ENCODE measurements at places on chromosomes 2 and 18.

DNA sequence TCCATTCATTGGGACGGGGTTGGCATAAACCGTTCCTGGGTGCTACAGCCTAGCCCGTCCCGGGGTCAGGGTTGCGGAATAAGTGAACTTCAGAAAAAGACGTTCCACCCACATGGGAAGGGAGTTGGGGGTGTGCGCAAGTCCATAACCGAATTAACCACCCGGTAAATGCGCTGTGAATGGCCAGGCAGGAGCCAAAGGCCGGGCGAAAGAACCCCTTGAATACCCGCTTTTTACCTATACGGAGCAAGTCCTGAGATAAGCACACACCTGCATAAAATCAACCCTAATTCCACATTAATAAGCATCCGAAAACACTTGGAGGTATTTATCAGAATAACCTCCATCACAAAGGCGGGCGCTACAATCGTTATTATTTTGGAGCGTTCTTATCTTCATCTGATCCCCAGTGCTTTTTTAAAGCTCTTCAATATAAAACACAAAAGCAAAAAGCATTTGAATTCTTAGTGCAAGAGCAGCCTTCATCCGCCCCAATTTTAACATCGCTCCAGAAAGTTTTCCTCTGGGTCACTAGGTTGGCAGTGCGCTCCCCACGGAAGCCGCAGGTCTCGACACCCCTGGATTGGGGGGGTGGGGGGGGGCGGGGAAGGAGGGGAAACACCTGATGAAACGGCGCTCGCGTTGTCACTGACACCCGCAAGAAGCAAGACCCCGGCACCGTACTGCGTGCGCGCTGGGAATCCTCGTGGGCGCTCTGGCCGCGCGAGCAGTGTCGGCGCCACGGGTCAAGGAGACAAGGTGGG is 1.2 kb downstream of the SATB2 start:
- DNase-seq: no peak

DNA sequence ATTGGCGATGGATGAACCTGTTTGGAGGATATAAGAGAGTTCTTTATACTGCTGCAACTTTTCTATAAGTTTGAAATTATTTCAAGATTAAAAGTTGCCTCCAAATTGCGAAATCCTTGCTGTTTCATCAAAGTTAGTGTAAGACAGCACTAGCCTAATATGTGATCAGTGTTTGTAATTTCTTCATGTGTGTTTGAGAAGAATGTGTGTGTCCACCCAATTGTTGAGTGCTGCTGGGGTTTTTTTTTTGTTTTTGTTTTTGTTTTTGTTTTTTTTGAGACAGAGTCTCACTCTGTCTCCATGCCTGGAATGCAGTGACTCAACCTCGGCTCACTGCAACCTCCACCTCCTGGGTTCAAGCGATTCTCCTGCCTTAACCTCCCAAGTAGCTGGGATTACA is 33.4 kb downstream of the CDK15 start:
- DNase-seq: no peak

DNA sequence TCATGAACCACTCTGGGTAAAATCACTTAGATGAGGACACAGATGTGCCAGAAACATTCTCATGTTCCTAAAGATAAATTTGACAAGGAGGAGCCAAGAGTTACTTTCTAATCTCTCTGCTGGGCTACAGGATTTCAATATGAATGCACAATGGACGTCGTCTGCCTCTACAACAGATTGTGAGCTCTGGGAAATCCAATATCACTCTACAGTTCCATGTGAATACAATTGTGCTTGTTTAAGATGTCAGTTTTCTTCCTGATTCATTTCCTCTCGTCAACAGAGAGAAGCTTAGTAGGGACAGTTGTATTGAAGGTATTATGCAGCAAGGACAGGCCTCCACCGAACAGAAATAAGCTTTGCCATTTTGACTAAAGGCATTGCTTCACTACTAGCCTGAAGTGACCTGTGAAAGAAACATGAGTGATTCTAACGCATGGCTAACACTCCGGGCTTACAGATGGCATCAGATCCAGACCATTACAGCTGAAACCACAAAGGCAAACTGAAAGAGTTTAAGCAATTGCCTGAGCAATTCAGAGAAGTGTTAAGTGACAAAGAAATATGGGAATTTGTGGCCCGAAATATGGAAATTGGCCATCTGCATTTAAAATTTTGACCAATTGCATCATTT is 1591.5 kb downstream of the LRP1B start:
- DNase-seq: no peak

- DNase-seq: no peak
These were observed 5.7 kb downstream of the CTDP1 start for GRCh38 chr18:79685281-79685680.

DNA sequence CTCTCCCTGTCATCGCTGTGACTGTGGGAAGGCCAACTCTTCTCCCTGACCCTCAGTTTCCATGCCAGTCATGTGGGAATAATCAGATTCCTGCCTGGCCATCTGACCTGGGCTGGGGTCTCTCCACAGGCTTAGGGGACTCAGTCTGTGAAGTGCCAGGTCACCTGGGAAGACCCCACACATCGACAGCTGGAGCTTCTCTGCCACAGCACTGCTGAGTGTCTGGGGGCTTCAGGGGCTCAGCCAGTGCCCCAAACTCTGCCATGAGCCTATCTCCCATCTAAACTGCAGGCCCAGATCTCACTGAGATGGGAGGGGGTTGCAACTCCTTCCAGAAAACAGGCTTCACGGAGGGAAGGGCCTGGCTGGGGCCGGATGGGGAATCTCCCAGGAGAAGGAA is 42.0 kb upstream of the OTOS start:
- no peak for DNase-seq

DNA sequence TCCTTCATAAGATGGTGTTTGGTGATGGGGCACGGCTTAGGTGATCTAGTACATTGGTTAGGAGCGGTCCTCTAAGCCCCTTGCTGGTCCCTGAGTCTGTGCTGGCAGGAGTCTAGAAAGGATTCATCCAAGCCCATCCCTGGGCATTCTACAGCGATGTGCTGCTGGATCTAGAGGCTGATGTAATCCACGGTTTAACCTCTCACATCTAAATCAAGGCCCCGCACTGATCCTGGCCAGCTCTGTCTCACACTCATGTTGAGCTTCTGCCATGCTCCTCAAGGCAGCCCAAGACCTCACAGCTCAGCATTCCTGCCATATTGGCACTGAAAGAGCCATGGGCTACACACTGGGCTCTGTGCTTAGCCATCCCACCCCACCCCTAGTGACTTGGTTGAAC is 664.8 kb downstream of the STK39 start:
- DNase-seq: no peak

DNA sequence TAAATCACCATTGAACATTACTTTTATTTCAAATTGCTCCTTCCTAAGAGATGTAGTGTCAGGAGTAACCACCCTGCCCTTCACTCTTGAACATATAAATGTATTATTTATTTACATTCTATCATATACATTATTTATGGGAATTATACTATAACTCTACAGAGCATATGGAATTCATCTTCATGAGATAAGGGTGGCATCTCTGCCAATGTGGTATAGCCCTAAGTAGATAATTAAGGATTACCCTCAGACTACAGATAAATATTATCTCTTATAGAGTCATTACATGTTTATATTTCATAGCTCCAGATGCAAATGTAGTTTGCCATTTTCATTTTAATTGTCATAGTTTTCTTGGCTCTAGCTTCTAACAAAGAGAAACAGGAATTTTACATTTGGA is 17.3 kb downstream of the MEIS1 start:
- no peak for DNase-seq

- DNase-seq: no peak
These were observed 72.2 kb upstream of the MFF start for GRCh38 chr2:227252831-227253230.

GRCh38 chr2:79292239-79292957 is 132.8 kb upstream of the REG3A start:
- DNase-seq: no peak

- DNase-seq: no peak
These were observed 5.5 kb upstream of the SFT2D3 start for GRCh38 chr2:127695491-127696472.

DNA sequence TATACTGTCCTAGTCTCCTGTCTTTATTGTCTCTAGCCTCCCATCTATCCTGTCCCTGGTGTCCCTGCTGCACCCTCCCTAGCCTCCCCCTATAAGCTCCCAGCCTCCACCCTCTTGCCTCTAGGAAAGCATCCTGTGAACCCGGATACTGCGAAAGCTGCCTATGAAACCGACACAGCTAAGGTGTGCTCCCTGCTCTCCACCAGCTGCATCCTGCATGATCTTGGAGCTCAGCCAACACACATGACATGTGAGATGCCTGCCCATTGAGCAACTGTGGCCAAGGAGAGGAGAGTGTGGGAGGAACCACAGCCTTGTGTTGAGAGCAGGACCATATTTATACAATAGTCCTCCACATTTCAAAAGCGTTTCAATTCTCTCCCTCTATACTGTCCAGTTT is 187.1 kb downstream of the ZBTB7C start:
- DNase-seq: no peak

- DNase-seq: no peak
These were observed 15.5 kb upstream of the RAB10 start for GRCh38 chr2:26018184-26019055.

DNA sequence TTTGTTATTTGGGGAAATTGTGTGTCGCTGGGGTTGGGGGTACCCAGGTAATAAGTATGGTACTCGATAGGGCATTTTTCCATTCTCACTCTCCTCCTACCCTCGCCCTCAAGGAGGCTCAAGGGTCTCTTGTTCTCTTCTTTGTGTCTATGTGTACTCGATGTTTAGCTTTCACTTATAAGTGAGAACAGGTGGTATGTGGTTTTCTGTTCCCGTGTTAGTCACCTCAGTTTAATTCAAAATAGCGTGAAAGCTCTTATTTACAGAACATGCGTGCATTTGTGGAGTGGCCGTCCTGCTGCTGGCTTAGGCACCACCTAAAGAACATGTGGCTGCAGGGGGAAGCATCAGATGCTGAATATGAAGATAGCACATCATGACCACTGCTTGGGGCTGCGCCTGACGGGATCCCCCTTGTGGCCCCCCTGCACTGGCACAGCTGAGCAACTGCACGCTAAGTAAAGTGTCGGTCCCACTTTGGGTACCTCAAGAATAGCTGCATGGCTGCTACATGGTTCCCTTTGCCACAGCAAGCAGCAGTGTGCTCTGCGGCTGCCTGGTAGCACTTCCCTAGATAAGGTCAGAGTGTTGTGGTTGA is 569.0 kb downstream of the DCDC2C start:
- DNase-seq: no peak

GRCh38 chr2:138779781-138780445 is at the start of gene NXPH2:
NXPH2 (minus strand) TSS chr2:138780390; CDS start chr2:138780241, 149 bp downstream.
- no peak for DNase-seq

GRCh38 chr2:183207110-183207509 is 82.9 kb downstream of the NUP35 start:
- no peak for DNase-seq

- DNase-seq: peak; percentile 42
These were observed 57.6 kb upstream of the ZNF532 start for GRCh38 chr18:58806826-58807714.

DNA sequence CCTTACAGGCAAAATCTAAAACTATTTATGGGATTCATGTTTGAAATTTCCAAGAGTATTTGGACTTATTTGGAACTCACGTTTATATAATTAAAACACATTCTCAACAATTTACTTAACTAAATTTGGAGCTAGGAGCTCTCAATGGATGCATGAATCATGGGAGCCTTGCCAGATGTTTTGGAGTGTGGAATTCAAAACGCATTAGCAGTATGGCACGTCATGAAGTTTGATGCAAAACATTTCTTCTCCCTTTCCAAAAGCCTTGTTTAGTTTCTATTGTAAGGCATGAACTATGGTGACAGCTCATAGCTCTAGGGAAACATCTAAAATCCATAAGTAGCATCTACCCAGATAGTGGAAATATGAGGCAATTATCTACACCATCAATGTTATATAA is 701.6 kb downstream of the SATB2 start:
- DNase-seq: no peak

GRCh38 chr2:47664817-47665216 is 118.1 kb upstream of the MSH6 start:
- no peak for DNase-seq

DNA sequence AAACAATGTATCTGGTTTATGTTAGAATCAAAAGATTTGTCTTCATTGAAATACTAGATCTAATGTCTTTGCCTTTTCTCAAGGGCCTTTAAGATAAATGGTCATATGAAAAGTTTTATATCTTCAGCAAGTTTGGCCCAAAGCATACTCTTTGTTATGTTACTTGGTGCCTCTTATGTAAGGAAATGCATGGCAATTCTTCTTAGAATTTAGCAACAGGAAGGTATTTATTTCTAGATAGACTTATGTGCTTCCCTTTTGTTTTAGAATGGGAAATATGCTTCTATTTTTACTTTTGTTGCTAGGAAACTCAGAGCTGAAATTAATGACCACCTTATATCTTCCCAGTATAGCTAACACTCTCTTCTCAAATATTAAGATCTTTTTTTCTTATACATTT is 117.4 kb upstream of the DLX2 start:
- DNase-seq: no peak

DNA sequence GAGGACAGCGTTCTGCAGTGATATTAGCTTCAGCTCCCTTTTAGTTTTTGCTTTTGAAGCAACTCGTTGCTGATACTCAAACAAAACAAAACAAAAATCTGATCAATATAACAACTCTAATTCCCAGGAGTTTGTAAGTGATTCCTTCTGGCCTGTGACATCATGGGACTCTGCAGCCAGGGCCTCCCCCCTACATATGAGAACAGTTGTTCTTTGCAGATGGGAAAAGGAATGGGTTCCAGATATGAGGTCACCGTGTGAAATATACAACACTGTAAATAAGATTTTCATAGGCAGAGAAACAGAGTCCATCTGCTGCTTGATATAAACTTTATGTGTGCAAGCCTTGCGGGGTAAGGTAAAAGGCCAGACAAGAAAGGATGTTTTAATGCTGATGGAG is 56.7 kb downstream of the DIS3L2 start:
- no peak for DNase-seq

- no peak for DNase-seq
These were observed 88.0 kb downstream of the AQP4 start for GRCh38 chr18:26777351-26778053.

DNA sequence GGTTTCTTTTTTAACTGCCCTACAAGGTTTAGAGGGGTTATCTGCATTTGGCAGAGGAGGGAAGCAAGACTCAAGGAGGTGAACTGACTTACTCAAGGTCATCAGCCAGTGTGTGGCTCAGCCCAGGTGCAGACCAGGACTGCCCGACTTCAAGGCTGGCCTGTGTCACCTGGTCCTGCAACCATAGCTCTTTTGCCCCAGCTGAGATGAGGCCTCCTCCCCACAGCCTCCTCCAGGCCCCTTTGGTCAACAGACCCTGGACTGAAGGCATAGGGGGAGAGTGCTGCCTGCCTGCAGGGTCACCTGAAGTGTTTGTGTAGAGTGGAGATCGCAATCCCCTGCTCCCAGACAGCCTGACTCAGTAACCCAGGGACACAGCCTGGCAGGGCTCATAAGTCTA is 168.5 kb upstream of the GLI2 start:
- DNase-seq: no peak

- no peak for DNase-seq
These were observed 84.8 kb upstream of the GATA6 start for GRCh38 chr18:22084547-22084946.

- DNase-seq: peak; percentile 1
These were observed 816.2 kb downstream of the NRXN1 start for GRCh38 chr2:50215736-50216135.
